H1 (cell line): ENCODE measurements at places on chromosomes 7 and 10. TPM values are rescaled to one million over a fixed set of nuclear protein-coding genes. Genes with fewer than 3 reads are reported as not detected.
A peak's percentile ranks its signal among the peaks of the same experiment; 100 is the strongest.

DNA sequence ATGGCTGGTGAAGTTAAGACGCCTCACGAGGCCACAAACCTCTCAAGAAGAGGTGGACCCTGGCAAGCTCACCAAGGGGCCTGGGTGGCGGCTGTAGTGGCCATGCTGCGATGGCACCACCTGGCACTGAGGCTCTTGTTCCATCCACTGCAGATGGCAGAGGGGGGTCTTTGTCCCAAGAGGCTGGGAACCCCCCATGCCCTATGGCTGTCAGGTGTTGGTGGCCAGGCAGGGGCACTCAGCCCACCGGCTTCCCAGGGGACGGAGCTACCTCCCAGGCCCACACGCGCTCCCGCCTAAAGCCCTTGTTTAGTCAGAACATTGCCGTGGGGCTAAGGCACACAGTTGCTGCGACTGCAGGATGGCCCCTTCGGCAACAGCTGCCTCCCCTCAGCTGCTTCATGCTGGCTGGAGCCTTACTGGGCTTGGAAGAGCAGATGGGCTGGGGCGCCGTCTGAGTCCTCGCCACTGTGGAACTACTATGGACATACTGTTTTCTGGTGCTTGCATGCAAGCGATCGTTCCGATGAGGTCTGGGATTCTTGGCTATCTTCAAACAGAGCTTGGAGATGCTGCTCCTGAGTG is 46.8 kb downstream of the DPYSL4 start:
- DNase-seq: no peak

GRCh38 chr7:50677638-50677996 is 105.1 kb downstream of the GRB10 start:
- DNase-seq: no peak

- DNase-seq: no peak
Measured at GRCh38 chr10:102280397-102281101, 35.2 kb downstream of the GBF1 start.

- DNase-seq: no peak
Measured at GRCh38 chr7:64904008-64904407, 935 bp downstream of the ZNF273 start.

DNA sequence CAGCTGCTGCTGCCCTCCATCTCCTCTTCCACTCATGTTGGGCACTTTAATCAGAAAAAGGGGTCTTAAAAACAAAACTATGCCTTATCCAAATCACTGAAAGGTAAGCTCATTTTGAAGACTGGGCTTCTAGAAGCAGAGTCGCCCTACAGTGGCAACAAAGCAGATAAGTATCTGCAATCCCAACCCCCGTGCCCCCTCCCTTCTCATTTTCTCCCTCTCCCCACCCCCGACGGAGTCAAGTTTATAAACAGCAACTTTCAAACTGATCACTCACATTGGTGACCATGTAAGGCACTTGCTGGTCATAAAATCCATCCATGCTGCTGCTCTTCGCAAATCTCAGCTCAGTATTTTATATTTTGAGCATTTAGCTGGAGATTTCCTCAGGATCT is 738 bp downstream of the ETV1 start:
- DNase-seq: no peak

DNA sequence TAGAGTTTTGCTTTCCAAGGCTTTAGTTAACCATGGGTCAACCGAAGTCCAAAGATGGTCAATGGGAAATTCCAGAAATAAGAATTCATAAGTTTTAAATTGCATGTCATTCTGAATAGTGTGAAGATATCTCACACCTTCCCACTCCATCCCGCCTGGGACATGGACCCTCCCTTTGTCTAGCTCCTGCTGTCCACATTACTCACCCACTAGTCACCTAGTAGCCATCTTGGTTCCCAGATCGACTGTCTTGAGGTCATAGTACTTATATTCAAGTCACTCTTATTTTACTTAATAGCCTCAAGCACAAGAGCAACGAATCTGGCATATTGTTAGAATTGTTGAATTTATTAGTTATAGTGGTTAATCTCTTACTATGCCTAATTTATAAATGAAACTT is 366.6 kb downstream of the PRPF18 start:
- DNase-seq: no peak

DNA sequence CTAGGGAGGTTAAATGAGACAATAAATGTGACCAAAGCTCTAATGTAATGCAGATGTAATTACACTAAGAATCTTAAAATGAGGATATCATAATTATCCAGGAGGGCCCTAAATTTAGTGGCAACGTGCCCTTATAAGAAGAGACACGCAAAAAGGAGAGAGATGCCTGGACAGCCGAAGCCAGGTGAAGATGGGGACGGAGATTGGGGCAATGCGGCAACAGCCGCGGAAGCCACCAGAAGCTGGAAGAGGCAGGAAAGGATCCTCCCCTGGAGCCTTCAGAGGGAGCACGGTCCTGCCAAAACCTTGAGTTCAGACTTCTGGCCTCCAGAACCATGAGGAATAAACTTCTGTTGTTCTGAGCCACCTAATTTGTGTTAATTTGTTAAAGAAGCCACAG is 25.3 kb upstream of the C10orf71 start:
- DNase-seq: peak; percentile 6

- no peak for DNase-seq
Measured at GRCh38 chr7:93119191-93119905, 1.6 kb upstream of the SAMD9 start.

- no peak for DNase-seq
Measured at GRCh38 chr7:12805957-12806356, 118.5 kb downstream of the ARL4A start.

TRPV5 gene
- total RNA-seq: not detected in 2 replicates

EBLN1 gene
- not detected in 2 replicates for total RNA-seq

PAX4 gene
- total RNA-seq: not detected in 2 replicates

NPM3 gene
- total RNA-seq: 175 and 177 TPM in 2 replicates

CLRN3 gene
- total RNA-seq: not detected in 2 replicates

PROSER2 gene
- 11.6 and 13.7 TPM in 2 replicates for total RNA-seq

SFRP5 gene
- 3.3 and 3.9 TPM in 2 replicates for total RNA-seq

DNAH11 gene
- 4.9 and 6.1 TPM in 2 replicates for total RNA-seq

CHRM2 gene
- 0.17 and 0.33 TPM in 2 replicates for total RNA-seq

HMX3 gene
- 0.27 TPM in 1 of 2 replicates, not detected in the other for total RNA-seq

LIPJ gene
- total RNA-seq: not detected in 2 replicates

FEZF1 gene
- 10.6 and 12.9 TPM in 2 replicates for total RNA-seq

CALCR gene
- total RNA-seq: 3.0 and 3.6 TPM in 2 replicates

INA gene
- 17.4 and 18.1 TPM in 2 replicates for total RNA-seq

IFIT2 gene
- total RNA-seq: 0.35 and 0.40 TPM in 2 replicates

TDRD1 gene
- 0.71 and 0.92 TPM in 2 replicates for total RNA-seq

SPRN gene
- 0.24 and 0.42 TPM in 2 replicates for total RNA-seq
